ENCODE measurements at places on chromosomes 16 and 17. TPM values are rescaled to one million over a fixed set of nuclear protein-coding genes. Genes with fewer than 3 reads are reported as not detected.

ITGA2B gene
- total RNA-seq, result 3.8 TPM

SCPEP1 gene
- 32.1 TPM for total RNA-seq

KRTAP4-4 gene
- not detected for total RNA-seq

TOM1L1 gene
- 8.8 TPM for total RNA-seq

BCO1 gene
- 0.10 TPM for total RNA-seq

ADAD2 gene
- 0.31 TPM for total RNA-seq

PAQR4 gene
- 6.2 TPM for total RNA-seq

ITGA3 gene
- 42.2 TPM for total RNA-seq

GPRC5C gene
- total RNA-seq, result 66.4 TPM

DNAAF8 gene
- total RNA-seq, result 0.41 TPM

EVPLL gene
- total RNA-seq, result 3.5 TPM

SULT1A4 gene
- 2.3 TPM for total RNA-seq

CLDN7 gene
- total RNA-seq, result 22.2 TPM

KRTAP4-6 gene
- total RNA-seq, result not detected

GAS7 gene
- 144 TPM for total RNA-seq

CARD14 gene
- total RNA-seq, result 14.9 TPM

PCTP gene
- 10.3 TPM for total RNA-seq

HBZ gene
- total RNA-seq, result 6.7 TPM

UMOD gene
- total RNA-seq, result not detected

KRT31 gene
- total RNA-seq, result 6.1 TPM

DNAH3 gene
- total RNA-seq, result 1.7 TPM

G6PC1 gene
- total RNA-seq, result not detected

DBF4B gene
- total RNA-seq, result 5.3 TPM

ACAP1 gene
- total RNA-seq, result 1.7 TPM

CD300H gene
- not detected for total RNA-seq

SSTR5 gene
- 0.72 TPM for total RNA-seq

CSH2 gene
- total RNA-seq, result not detected

AXIN1 gene
- total RNA-seq, result 18.3 TPM

FBXO47 gene
- not detected for total RNA-seq

CDH11 gene
- 60.6 TPM for total RNA-seq

GRB7 gene
- 11.4 TPM for total RNA-seq

PITPNM3 gene
- total RNA-seq, result 7.2 TPM

TPSD1 gene
- total RNA-seq, result 0.51 TPM

ARHGAP44 gene
- 3.4 TPM for total RNA-seq

PSKH1 gene
- total RNA-seq, result 18.9 TPM

SOX9 gene
- total RNA-seq, result 14.6 TPM

CAPNS2 gene
- 36.0 TPM for total RNA-seq

Data from tongue (tissue), 3 donors.